Activated T-helper 9 cell treated with anti-CD3 and anti-CD28 coated beads, Interleukin-2, amount 50 U/mL, for 16 hours (primary cell): ENCODE measurements at places on chromosomes 2 and 18.
A peak's percentile ranks its signal among the peaks of the same experiment; 100 is the strongest.

DNA sequence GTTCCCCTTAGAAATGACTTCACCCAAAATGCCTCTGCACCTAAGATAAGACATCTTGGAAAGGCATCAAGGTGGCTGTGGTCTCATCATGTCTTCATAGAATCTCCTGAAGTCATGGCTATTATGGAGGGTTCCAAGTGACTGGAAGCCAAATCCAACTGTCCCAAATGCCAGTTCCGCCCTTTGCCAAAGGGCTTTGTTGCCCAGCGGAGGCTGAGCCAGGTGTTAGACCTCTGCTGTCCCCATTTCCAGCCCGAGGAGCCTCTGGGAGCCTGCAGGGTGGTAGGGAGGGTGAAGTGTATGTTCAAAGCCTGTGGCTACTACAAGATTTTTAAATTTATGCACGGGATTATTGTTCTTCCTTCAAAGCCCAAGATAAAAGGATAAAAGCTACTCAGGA, 25.7 kb downstream of the RHOB start:
- DNase-seq: no peak

DNA sequence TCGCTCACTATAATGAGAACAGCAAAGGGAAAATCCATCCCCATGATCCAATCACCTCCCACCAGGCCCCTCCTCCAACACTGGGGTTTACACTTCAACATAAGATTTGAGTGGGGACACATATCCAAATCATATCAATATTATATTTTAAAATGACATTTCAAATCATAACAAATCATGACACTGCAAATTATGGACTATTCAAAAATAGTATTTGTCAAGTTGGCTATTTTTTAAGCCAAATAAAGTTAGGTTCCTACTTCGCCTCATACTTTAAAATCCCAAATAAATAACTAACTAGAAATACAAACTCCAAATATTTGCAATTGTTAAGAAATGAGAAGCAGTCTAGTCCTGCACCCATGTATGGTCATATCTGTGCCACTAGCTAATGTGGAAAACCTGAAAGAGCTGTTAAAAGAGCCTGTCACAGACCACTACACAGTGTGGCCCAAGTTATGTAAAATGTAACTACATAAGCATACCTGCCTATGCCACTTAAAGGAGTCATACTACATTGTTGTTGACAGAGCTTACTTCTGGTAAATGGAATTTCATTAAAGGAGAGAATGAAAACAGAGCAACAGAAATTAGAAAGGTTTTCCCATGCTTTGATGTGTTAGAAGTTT, 334.7 kb upstream of the GULP1 start:
- no peak for DNase-seq

- no peak for DNase-seq
These were observed 2.0 kb upstream of the CYP26B1 start for GRCh38 chr2:72149556-72150156.

GRCh38 chr2:112640800-112641675, 4.7 kb upstream of the SLC20A1 start:
- no peak for DNase-seq

GRCh38 chr18:7923105-7923504, 356.0 kb downstream of the PTPRM start:
- no peak for DNase-seq

GRCh38 chr2:215010390-215010789, 128.0 kb downstream of the ABCA12 start:
- no peak for DNase-seq

GRCh38 chr2:222430681-222431080, 6.3 kb downstream of the SGPP2 start:
- DNase-seq: no peak

GRCh38 chr2:222545823-222546795, 109.8 kb downstream of the FARSB start:
- DNase-seq: no peak

DNA sequence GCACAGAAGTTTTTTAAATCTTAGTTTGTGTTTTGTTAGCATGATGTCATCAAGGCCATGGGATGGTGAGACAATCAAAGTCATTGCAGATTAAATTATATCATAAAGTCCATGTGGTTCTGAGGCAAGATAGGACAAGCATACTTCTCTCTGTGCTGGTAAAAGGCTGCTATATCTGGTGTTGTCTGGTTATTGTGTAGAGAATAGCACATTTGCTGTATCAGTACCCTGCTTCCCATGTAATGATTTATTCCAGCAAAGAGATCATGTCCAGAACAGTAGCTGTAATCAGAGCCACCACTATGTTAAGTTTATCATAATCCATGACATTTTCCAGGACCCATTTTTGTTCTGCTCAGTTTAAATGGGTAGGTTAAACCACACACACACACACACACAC, 123.0 kb downstream of the TTC27 start:
- no peak for DNase-seq

GRCh38 chr2:62163106-62163831, 32.6 kb upstream of the B3GNT2 start:
- DNase-seq: no peak

DNA sequence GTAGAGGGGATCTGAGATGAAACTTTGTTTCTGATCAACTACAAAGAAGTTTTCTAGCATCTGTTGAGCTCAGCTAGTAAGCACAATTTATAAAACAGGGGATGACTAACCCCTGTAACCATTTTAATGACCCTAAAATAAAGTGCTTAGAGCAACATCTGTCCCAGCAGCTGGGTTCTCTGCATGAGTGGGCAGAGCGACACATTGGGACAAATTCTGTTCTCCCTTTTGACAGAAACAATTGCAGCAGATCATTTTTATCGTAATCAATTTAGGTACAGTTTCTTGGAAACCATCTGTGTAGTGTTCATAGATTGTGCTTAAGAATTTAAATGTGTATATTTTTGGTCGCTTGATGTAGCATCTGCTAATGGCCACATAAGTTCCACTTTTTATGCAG, 678.0 kb downstream of the RNF144A start:
- DNase-seq: no peak

DNA sequence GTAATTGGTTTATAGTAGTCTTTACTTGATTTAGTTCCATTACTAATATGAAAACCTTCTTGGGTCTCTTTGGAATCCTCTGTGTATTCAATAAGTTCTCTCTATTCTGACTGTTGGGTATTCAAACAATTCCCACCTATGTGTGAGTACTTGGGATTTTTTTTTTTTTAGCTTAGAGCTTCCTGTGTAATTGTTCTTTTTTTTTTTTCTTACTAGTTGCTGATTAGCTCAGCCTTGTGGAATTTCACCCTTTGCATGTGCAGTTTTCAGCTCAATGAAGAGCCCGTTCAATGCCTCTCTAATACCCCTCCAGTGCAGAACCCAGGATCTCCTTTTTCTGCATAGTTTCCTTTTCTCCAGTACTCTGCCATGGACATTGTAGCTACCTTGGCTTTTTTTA, 339.1 kb upstream of the GALNT5 start:
- no peak for DNase-seq

DNA sequence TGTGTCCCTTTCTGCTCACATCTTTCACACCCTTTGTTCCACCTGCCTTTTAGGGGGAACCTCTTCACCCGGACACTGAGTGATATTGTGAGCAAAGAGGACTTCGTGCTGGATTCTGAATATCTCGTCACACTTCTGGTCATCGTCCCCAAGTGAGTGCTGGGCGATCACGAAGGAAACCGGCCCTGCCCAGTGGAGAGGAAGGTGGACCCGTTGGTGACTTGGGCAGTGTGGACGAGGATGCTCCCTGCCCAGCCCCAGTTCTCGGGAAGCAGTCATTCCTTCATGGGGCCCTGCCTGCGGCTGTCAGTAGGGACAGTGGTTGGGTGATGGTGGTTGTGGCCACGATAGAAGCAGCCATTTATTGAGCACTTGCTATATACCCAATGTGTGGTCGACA, 40.8 kb downstream of the PDIA6 start:
- DNase-seq: no peak

DNA sequence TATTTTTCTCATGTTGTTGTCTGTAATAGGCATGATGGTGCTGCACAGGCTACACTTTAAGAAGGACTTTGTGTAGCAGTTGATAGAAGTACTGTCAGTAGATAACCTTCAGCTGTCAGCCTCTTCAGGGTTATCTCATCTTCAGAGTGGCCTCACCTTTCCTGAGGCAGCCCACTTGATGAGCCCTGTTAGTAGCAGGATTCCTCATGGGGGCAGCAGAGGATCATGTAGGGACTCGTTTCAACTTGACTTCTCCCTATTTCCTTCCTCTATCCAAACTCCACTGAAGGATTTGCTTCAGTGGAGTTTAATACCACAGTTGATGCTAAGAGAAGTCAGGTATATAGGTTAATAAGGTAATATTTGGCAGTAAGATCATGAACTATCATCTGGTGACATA, 530.3 kb upstream of the FSIP2 start:
- DNase-seq: no peak

DNA sequence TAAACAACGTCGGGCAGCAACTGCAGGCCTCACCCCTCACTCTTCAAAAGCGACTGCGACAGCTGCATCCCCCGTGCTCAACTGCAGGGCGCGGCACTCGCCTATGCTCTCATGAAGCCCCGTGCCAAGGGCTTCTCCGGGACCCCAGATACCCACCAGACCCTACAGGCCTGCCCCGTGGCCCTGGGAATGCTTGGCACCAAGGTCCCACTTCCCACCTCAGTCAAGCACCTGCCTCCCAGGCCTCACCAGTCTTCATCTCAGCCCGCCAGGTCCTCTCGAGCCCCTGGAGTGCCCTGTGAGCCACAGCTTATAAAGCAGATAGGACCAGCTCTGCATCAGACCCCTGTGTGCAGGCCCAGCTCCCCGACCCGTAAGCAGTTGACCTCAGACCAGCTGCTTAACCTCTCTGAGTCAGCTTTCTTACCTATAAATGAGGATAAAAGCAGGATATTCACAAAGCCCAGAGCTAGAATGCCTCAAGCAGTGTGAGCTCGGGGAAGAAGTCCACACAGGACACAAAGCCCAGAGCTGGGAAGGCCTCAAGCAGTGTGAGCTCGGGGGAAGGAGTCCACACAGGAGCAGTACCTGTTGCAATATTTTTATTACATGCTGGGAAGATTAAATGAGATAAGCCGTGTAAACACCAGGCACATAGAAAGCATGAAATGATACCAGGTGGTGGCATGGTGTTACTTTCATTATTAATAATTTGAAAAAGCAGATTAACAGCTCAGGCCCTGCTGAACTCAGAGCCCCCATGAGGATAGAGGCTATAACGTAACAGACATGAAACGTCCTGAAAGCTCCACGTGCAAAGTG, 96.9 kb downstream of the HDAC4 start:
- DNase-seq: no peak

- DNase-seq: no peak
These were observed 20.2 kb upstream of the POLE4 start for GRCh38 chr2:74938264-74938663.

DNA sequence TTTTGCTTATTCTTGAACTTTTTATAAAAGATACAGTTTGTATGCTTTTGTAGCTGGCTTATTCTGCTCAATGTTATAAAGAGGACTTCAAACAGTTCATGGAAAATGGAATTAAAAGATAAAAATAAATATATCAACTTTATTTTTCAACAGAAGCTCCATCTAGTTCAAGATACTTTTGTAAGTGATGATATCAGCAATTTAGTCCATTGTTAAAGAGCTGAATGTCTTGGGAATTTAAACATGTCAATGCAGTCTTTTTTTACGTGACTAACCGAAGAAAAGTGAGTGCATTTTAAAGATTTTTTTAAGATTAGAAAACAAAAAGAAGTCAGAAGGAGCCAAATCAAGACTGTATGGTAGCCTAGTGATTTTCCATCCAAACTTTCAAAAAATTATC, 85.4 kb upstream of the CHST9 start:
- no peak for DNase-seq

GRCh38 chr2:128357506-128358370, 39.1 kb upstream of the HS6ST1 start:
- no peak for DNase-seq

DNA sequence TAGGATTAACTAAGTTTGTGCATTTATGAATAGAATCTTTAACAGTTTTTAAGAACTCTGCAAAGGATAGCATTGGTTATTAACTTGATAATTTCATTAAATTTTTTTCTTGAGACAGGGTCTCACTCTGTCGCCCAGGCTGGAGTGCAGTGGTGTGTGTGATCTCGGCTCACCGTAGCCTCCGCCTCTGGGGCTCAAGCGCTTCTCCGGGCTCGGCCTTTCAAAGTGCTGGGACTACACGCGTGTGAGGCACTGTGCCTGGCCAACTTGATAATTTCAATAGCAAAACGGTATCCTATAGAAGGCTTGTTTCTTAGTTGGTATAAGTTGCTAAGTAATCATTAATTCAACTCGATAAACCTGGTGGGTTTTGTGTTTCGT, 38.0 kb downstream of the ADNP2 start:
- DNase-seq: no peak

GRCh38 chr2:158567208-158567607, 110.5 kb downstream of the PKP4 start:
- DNase-seq: no peak

GRCh38 chr2:156896294-156896693, 361.2 kb upstream of the GALNT5 start:
- DNase-seq: no peak

- no peak for DNase-seq
These were observed 459.9 kb downstream of the PIK3C3 start for GRCh38 chr18:42414756-42415454.

GRCh38 chr2:150063432-150063889, 424.0 kb downstream of the RND3 start:
- no peak for DNase-seq

- DNase-seq: no peak
These were observed 340.0 kb upstream of the MEX3C start for GRCh38 chr18:51537487-51537886.

DNA sequence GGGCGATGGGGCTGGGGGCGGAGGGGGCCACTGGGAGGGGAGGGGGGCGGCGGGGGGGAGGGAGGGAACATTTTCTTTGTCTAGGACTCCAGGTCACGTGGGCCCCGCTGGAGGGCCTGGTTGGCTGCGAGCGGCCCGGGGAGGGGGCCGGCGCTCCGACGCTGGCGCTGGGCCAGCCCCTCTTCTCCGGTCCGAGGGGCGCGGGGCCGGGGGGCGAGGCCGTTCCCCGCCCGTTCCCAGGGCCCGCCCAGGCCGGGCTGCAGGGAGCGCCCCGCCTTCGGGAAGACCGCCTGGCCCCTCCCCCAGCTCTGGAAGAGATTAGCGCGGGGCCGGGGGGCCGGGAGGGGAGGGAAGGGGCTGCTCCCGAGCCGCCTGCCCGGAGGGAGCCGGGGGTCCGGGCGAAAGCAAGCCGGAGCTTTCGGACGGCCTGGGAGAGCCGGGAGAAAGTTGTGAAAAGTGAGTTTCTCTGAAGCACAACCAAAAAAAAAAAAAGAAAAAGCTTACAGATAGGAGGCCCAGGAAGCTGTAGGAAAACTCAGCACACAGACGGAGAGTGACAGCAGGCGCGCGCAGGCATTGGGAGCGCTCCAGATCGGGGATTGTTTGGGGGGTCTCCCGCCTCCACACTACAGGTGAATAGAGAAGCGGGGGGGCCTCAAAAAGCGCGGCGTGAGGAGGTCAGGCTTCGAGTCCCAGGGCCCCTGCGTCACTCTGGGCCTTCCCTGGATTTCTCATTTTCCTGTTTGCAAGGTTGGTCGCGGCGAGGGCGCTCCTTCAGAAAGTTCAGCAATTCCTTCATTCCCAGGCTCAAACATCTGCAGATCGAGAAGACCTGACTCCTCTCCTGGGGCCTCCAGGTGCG, 84.1 kb upstream of the POMC start:
- DNase-seq: peak; percentile 44

GRCh38 chr18:57243624-57244179, 96.8 kb downstream of the BOD1L2 start:
- DNase-seq: no peak

GRCh38 chr2:46131-46470, 204 bp downstream of the FAM110C start:
- no peak for DNase-seq

- DNase-seq: no peak
These were observed 50.9 kb downstream of the DCDC2C start for GRCh38 chr2:3754280-3754679.
